ENCODE measurements at places on chromosomes 1 and 21.

DNA sequence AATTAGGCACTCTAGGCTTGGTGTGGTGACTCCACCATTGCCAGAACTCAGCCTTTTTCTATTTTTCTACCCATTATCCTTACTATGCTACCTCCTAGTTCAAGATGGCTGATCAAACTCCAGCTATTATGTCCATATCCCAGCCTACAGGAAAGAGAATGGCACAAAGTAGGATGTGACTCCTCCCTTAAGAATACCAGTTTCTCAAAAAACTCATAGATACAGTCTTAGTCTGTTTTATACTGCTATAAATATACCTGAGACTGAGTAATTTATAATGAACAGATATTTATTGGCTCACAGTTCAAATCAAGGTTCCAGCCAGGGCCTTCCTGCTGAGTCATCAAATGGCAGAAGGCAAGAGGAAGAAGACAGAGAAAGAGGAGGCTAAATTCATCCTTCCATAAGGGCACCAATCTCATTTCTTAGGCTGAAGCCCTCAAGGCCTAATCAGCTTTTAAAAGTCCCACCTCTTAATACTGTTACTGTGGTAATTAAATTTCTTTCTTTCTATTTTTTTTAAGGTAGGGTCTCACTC, 542.8 kb upstream of the BEND5 start:
- DNase-seq, result no peak

- DNase-seq, result peak; percentile 20
These were observed 1.1 kb upstream of the ADAMTS1 start for GRCh38 chr21:26846036-26846931.

DNA sequence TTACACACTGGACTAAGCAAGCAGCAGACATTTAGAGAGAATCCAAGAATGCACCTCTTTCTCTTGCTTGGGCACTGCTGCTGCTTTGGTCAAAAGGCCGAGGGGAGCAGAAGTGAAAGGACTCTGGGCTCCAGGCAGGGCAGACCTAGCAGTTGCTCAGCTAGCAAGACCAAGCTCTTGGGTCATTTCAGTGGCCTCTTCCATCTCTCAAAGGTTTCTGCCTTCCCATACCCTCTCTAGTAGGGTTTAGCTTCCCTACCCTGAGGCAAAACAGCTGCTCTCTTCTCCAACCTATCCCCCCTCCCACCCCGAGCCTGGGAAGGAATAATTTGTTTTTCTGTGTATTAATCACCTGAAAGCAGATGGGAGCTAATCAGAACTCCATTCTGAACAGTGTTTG, 25.8 kb downstream of the TFAP2E start:
- DNase-seq, result no peak

DNA sequence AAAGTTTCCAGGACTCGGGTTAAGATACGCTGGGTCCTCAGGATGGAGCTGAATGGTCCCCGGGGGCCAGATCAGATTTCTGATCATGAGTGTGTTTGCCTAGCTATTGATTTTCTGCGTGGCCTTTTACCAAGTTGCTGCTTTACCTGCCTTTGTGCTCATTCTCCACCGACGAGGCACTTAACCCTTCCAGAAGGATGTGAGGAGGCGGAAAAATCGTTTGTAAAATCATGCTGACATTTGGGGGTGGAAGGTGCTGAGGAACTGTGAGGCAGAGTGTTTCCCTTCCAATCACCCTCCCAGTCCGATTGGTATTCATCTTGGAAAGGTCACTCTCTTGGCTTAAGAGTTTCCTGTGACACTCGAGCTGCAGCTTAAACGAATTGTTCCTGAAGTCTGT, 337.1 kb upstream of the KAZN start:
- DNase-seq, result no peak

- DNase-seq, result no peak
These were observed 9.0 kb upstream of the GPR153 start for GRCh38 chr1:6269720-6270400.

GRCh38 chr21:39885119-39885848, 18.0 kb downstream of the PCP4 start:
- peak; percentile 78 for DNase-seq

- no peak for DNase-seq
These were observed 14.0 kb upstream of the PEF1 start for GRCh38 chr1:31658721-31659120.

DNA sequence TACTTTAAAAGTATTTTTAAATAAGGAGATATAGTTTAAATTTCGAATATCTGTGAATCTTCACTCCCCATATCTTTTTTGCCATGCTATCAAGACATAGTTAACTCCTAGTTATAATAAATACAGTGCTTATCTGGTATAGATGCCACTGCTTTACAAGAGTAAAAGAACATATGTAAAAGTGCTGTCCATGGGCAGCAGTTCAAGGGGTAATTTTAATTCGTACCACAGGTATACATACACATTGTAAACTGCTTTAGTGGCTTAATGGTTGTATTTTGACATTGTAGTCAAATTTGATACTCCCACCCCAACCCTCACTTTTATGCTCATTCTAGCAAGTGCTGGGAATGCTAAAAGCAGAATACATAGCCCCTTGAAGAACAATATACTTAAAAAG, 18.6 kb downstream of the POU2F1 start:
- DNase-seq, result no peak

GRCh38 chr1:36400825-36401601, 3.3 kb upstream of the LSM10 start:
- no peak for DNase-seq

DNA sequence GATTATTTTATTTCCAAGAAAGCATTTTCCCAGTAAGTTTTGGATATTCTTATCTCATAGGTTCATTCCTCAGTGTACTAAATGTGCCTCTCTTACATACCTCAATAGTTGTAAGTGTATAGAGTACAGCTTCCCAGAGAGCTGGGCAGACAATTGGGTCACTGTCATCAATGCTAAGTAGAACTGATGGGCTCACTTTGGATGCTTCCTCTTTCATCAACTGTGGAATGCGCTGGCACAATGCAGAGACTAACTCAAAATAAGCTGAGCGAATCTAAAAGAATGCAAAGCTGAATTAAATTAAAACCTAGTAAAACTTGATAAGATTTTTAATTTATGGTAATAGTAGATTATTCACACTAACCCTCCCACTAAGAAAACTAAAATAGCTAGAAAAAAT, 21.5 kb downstream of the LTN1 start:
- DNase-seq, result no peak

GRCh38 chr1:22778408-22778807, 67.8 kb downstream of the EPHB2 start:
- DNase-seq, result no peak

DNA sequence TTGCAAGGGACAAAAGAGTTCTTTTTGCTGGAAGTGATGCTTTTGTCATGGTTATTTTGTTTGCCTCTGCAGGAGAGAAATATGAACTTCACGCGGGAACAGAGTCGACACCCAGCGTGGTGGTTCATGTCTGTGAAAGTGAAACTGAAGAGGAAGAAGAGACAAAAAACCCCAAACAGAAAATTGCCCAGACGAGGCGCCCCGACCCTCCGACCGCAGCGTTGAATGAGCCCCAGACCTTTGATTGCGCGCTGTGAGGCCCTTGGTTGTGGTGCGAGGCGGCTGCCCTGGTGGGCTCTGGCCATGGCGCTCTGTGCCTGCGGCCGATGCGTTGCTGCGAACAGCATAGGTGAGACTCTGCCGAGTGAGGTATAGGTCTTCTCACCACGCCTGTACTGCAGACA, 20.9 kb upstream of the NCMAP start:
- DNase-seq, result no peak

DNA sequence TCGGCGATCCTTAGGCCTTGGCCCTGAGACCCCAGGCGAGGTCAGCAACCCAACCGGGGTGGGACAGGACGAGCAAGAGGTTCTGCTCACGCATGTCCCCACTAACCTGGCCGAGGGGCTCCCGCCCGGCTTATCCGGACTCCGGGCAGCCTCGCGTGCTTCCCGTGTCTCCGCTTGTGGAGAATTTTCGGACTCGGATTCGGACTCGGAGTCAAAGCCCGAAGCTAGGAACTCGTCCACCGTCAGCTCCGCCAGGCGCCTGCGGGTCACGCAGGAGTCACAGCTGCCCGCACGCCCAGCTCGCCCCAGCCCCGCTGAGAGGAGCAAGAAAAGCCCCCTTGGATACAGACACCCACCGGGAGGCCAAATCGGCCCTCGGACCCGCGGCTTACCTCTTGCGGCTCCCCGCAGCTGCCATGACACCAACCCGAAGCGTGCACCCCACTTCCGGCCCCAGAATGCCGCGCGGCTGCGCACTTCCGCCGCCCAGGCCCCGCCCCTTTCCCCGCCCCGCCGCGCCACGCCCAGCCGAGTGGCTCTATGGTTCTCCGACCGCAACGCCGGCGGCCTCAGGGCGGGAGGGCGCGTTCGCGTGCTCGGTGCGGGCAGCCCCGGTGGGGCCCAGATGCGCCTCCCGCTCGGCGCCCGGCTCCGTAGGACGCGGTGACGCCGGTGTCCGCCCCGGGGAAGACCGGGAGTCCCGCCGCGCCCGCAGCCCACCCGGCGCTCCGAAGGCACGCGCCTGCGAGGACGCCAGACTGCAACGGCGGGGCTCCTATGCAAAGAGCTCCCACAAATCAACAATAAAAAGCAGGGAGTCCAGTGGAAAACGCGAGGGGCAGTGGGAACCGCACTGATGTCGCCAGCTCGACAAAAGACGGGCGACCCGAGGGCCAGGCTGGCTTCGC, at the start of gene NOC2L:
TSS of gene NOC2L (minus strand) at position 434 of the 908 bp plus-strand sequence. CDS start at position 418, 16 bp downstream.
- peak; percentile 93 for DNase-seq

- DNase-seq, result no peak
These were observed 461.9 kb downstream of the LRRIQ3 start for GRCh38 chr1:73736125-73736524.

DNA sequence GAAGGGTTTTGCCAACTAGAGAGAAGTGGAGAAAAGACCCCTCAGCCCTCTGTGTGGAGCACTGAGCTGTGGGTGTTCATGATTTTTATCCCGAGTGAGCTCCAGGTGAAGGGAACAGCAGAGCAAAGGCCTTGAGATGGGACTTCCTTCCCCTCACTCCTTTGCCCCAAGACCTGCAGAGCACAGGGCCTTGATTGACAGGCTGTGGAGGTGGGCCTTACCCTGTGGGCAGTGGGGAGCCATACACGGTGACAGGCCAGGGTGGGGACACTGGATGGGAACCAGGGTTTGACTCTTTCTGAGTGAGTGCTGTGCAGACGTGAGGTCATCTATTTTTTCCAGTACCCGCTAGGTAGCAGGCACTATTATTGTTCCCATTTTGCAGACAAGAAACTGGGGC, 10.5 kb downstream of the KCNQ4 start:
- no peak for DNase-seq

DNA sequence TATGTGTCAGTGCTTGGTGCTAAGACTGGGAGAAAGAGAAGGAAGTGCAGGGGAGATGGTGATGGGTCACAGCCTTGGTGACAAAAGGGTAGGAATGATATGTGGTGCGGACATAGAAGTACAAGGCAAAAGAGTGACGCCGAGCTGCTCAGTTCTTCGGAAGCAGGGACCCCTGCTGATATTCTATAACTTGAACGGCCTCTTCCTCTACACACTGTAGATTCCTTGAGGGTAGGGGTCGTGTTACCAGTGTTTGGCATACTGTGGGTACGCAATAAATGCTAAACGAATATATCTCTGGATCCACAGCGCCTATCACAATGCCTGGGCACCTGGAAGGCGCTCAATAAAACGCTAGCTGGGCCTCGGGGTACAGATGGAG, 488 bp downstream of the DBT start:
- DNase-seq, result no peak

DNA sequence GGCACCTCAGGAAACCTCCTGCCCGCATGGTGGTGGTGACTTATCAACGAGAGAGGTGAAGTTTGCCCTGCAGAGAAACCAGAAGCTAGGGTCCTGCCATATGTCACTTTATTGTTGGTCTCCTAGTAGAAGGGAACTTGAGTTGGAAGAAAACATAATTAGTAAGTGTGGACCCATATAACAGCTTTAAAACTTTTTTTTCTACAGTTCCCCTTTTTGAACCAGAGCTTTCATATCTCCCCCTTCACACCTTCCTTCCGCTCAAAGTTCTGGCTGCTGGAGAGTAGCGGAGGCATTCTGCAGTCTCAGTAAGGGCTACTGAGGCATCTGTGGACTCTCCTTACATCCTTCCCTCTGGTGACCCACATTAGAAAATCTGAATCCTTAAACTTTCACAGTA, 48.9 kb downstream of the PHC2 start:
- no peak for DNase-seq

GRCh38 chr1:16922466-16922865, 735 bp downstream of the CROCC start:
- DNase-seq, result no peak

DNA sequence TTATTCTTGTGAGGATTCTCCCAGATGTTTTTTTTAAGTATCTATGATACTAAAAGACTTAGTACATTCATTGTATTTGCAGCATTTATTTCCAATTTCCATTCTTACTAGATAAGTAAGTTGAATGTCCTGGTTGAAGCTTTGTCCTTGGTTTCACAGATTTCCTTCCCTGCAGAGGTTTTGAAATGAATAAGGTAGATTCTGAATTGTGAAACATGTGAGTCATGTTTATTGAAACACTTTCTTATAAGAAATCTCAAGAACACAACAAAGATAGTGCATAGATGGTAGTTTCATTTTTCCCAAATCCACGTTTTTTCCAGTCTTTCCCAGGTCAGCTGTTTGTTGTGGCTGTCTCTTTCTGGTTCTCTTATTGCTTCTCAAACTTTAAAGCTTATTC, 24.8 kb downstream of the GABPA start:
- no peak for DNase-seq

DNA sequence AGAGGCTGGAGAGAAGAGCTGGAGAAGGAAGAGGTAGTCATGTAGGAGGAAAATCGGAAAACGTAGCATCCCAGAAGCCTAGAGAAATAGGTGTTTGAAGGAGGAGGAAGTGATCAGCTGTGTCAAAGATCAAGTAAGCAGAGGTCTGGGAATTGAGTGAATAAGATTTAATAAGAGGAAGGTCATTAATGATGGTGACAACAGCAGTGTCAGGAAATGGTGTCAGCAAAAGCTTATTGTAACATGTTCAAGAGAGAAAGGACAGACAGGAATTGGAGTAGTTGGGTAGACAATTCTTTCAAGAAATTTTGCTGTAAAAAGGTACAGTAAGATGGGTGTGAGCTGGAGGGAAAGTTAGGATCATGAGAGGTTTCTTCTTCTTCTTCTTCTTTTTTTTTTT, 41.6 kb upstream of the SLC6A9 start:
- no peak for DNase-seq

DNA sequence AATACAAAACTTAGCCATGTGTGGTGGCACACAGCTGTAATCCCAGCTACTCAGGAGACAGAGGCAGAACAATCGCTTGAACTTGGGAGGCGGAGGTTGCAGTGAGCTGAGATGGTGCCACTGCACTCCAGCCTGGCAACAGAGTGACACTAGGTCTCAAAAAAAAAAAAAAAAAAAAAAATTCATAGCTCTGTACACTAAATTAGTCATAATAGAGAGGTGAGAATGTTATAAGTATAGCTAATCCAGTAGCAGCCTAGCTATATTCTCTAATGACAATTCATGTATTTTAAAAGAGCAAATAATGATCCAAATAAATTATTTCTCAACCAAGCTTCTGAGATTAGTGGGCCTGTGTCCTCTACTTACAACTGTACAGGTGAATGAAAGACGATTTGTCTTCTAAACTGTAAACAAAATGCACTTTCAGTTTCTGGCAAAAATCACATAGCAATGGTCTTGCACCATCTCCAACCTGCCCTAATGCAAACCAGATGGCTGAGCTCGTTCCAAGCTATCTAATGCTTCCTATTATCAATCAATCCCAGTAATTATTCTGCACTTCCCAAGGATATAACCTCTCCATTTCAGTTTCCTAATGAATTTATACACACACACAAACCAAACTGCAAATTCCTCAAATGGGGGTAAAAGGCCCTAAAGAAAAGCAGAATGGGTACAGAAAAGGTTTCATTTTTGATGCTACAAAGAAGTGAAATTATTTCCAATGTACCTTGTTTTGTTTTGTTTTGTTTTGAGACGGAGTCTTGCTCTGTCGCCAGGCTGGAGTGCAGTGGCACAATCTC, 56.5 kb downstream of the GATAD2B start:
- DNase-seq, result no peak
